ENCODE measurements at places on chromosomes 3 and 15.

DNA sequence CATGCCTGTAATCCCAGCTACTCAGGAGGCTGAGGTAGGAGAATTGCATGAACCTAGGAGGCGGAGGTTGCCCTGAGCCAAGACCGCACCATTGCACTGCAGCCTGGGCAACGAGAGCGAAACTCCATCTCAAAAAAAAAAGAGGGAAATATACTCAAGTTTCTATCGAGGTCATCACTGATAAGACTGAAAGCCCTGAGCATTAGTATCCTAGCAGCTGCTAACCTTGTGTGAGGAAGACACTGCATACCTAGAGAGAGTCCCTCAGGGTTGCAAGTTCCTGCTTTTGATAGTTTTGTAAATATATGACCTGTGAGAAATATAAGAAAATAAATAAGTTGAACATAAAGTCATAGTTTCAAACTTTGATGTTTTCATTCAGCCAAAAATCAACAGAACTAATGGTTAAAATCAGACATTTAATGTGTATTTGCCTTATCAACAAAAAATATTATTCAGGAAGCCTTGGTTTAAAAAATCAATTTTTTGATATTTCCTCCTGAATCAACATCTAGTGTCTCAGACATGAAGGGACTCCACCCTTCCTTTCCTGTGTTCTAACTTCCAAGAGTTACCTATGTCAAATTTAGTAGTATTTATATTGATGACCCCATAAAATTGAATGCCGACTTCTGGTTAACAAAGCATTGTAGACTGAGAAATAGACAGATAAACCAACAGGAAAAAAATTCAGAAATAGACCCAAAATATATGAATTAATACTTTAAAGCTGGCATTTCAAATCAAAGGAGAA is 19.8 kb upstream of the USP3 start:
- DNase-seq, result no peak

- DNase-seq, result no peak
Observed at GRCh38 chr15:68062946-68063465, 8.9 kb downstream of the PIAS1 start.

DNA sequence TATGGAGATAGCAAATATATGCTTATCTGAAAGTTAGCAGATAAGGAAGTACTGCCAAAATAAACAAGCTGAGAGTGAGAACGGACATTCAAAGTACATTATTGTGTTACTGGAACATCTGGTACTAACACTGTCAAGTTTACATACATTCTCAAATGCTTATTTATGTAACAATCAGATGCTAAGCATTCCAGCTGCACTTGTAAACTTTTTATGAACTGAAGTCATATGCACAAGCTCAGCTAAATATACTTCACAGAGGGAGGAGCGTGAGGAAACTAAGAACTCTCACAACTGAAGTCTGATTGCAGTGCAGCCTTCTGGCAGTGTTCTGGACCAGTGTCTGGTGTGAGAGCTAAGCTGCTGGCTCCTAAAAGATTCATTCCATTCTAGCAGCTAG is 223.7 kb upstream of the NANOGP8 start:
- DNase-seq, result peak; percentile 84

DNA sequence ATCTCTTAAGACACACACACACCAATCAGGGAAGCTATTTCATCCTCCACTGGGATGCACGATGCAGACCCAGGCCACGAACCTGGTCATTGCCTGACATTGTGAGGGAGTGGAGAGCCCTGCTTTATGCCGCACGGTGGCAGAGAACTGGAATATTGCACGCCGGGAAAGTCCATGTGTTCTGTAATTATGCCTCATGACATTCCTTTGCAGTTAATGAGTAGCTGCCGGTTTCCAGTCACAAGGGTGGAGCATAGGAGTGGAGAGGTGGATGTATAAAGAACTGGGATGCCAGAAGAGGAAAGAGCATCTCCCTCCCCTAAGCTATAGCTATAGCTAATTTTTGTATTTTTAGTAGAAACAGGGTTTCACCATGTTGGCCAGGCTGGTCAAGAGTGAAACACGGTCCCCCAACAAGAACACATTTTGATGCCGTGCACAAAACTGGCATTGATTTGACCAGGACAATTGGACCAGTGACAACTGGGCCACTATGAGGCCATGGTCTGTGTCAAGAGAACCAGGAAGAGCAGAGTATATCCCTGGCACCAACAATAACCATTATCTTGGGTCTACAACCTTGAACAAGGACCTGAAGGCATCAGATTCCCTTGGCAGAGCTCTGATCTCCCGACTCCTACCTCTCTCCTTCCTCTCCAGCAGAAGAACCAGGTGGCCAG is 51.4 kb downstream of the SH3BP5 start:
- DNase-seq, result no peak

GRCh38 chr3:174287705-174288104 is 571.4 kb upstream of the NAALADL2 start:
- DNase-seq, result no peak

- DNase-seq, result no peak
Observed at GRCh38 chr15:74839526-74840395, 3.2 kb downstream of the ULK3 start.

DNA sequence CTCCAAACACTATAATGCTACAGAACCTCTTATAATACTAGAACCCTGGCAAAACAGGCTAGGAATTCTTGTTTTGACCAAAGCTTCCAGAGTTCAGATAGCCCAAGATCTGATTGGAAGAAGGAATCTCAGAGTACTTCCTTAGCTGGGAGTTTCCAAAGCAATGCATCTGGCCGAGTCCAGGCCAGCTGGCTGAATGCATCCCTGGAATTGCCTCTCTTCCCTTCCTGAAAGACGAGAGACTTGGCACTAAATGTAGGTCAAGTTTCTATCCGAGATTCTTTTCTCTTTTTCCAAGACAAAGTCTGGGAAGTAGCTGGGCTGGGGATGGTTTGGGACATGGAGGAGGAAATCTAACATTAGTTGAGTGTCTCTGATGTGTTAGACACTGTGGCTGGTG is 68.7 kb upstream of the ADPGK start:
- no peak for DNase-seq

GRCh38 chr3:169923189-169923588 is 11.8 kb downstream of the SAMD7 start:
- no peak for DNase-seq

- no peak for DNase-seq
Observed at GRCh38 chr3:54793171-54793570, 134.7 kb downstream of the LRTM1 start.

DNA sequence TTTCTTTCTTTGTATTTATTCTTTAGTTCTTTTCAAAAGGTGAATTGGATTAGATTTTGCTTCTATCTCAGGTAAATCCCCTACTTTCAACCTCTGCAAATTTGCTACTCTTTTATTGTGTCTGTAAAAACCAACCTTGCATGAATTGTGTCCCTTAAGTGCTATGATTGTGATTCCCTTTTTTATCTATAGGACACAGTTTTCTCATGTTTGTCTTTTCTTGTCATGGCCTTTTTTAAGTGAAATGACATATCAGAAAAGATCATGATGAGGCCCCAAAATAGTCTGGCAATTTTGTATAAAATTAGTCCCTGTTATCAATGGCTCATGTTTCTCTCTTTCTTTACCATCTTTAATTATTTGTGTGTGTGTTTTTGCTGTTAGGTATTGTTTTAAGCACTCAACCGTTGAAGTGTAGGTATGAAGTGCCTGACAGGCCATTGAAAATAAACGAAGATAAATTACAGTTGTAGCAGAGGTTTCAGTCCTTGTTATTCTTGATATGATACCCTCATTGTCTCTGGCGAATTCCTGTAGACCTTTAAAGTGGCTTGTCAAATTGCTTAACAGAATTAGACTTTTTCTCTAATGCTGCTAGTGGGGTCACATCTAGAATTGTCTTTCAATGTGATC is 184.3 kb downstream of the UBE2E2 start:
- no peak for DNase-seq

DNA sequence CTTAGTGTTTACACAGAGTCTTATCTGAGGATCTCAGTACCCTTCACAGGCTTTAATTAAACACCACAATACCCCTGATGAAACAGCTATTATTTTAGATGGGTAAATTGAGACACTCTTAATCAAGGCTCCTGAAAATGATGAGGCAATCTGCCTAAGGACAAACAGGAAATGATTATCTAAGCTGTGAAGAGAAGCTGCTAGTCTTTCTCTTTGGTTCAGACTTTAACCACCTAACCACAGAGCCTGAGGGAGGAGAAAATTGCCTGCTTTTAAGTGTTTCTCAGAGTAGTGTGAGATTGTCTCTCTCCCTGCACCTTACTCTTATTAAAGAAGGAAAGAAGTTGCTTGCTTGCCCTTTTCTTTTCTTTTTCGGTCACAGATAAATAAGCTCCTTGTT is 364.3 kb upstream of the ADAMTS9 start:
- no peak for DNase-seq

GRCh38 chr3:172312001-172312400 is 136.3 kb downstream of the GHSR start:
- no peak for DNase-seq

- DNase-seq, result peak; percentile 36
Observed at GRCh38 chr3:65342084-65342683, 654.4 kb upstream of the ADAMTS9 start.

DNA sequence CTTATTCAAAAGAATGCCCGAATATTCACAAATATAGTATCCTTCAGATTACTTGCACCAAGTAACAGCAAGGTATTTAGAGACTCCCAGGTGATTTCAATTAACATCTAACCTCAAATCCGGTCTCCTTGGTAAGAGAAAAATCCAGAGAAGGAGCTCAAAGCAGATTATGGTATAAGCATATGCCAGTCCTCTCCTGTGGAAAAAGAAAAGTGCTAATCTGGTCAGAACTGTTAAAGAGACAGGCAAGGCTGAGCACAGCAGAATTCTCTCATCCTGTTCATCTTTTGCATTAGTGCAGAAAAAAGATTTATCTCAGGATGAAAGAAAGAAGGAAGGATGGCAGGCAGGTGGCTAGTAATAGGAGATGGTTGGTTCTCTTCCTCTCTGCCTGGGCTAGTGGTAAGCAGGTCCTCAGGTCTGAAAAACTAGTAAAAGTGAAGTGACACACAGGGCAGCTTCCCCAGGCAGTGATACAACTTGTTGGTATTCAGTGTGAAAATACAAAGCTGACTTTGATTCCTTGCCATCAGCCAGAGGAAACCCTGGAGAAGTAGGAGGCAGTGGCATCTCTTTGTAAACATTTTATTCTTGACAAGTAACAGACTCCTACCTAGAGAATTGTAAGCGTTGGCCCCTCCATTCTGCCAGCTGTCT is 14.2 kb downstream of the ATXN7 start:
- peak; percentile 42 for DNase-seq

DNA sequence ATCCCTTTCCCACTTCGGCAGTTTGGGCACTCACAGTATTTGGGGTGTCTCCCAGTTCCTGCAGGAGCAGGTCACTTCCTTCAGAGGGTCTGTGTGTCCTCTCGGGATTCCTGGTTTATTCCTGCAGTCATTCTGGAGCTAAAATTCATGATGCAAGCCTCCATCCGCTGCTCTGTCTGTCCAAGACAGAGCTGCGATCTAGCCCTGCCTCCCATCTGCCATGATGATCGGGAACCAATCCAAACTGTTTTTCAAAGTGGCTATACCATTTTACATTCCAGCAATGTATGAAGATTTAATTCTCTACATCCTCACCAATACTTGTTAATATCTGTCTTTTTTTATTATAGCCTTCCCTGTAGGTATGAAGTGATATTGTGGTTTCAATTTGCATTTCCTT is 273.0 kb downstream of the EPHB1 start:
- no peak for DNase-seq

GRCh38 chr3:32557640-32558352 is 12.9 kb downstream of the DYNC1LI1 start:
- DNase-seq, result no peak

DNA sequence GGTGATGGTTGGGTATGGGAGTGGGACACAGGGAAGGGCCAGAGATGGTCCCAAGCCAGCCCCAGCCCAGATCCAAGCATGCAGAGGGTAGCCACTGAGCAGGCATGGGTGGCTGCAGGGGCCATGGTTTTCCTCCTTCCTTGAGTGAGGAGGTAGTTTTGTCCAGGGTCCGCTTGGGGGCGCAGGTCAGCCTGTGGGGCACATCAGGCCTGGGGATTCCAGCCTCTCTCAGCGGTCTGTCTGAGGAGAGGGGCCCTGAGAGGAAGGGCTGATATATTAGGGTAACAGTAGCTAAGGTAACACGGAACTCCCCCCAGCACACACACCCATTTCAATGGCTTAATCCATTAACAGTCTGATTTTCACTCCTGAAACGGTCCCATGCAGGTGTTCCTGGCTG is 22.7 kb upstream of the LCTL start:
- no peak for DNase-seq

- DNase-seq, result no peak
Observed at GRCh38 chr3:64741341-64741740, 53.5 kb upstream of the ADAMTS9 start.

DNA sequence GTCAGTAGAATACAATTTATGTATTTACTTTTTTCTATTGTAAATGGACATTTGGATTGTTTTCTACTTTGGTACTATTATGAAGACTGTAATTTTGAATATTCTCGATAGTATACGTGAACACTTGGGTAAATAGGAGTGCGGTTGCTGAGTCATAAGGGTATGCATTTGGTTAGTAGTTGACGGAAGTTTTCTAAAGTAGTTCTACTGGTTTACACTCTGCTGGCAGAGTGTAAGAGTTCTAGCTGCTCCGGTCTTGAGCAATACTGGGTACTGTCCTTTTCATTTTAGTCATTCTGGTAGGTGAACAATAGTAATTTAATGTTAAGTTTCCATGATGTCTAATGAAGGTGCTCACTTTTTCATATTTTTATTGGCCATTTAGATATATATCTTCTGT is 70.0 kb downstream of the MEF2A start:
- DNase-seq, result no peak

GRCh38 chr15:38687340-38687739 is 122.7 kb upstream of the RASGRP1 start:
- DNase-seq, result no peak

- DNase-seq, result no peak
Observed at GRCh38 chr15:78405336-78405924, 32.6 kb upstream of the IREB2 start.

GRCh38 chr3:189383630-189384029 is 211.9 kb downstream of the TPRG1 start:
- no peak for DNase-seq

- DNase-seq, result peak; percentile 66
Observed at GRCh38 chr3:38579141-38579540, 70.3 kb downstream of the SCN5A start.

- DNase-seq, result no peak
Observed at GRCh38 chr3:71360764-71361163, 222.8 kb downstream of the FOXP1 start.
